ENCODE measurements at places on chromosomes 12 and 14.

- peak; percentile 16 for DNase-seq
Measured at GRCh38 chr12:75822416-75822815, 209.2 kb downstream of the PHLDA1 start.

DNA sequence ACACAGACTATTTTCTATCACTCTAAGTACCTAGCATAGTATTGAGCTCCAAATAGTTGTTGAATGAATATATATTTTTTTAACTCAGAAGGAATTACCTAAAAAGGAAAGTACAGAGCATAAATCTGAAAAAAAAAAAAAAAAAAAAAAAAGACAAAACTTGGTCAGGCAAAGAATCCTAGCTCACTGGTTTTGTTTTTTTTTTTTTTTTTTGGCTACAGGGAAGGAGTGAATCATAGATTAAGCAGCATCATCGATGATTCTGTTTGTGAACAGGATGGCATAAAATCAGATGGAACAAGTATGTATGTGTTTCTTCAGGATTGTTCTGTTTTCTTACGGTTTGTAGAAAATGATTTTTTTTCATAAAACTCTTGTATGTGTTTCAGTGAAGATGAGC is 66.1 kb upstream of the BCAT1 start:
- peak; percentile 6 for DNase-seq

DNA sequence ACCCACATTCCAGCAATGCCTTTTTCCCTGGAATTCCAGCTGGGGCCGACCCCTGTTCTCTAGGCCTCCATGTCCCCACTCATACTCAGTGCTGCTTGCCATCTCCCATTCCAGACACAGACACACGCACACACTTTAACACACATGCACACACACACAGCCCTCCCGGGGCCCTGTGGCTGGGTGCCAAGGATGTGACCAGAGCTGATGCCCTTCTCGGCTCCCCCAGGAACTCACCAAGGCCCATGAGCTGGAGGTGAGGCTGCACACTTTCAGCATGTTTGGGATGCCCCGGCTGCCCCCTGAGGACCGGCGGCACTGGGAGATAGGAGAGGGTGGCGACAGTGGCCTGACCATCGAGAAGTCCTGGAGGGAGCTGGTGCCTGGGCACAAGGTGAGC is 4.3 kb downstream of the PLEKHG6 start:
- DNase-seq = no peak

DNA sequence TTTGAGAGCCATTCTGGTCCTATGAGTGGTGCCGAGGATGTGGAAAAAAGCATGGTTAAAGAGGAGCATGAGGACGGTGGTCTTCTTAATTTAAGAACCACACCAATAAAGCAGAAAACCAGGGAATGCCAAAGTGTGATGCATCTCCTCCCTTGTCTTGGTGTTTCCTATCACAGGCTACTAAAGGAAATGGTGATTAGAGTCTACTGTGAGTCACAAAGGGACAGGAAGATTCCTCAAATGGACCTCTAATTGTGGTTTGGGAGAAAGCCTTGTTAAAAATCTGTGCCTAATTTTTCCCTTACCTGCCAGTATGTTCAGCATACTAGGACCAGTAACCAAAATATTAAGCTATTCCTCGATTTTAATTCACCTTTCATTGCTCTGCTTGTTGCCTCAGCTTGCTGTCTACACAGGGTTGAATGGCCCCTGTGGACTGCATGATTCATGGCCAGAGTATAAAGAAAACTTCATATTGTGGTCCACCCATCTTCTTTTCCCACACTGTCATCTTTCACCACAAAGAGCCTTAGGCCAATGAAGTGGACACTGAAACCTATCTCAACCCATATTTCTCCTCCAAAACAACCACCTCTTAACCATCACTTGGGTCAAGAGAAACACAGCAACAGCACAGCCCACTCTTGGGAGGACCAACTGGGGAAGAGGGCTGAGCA is 38.8 kb downstream of the DIO2 start:
- DNase-seq = peak; percentile 73

DNA sequence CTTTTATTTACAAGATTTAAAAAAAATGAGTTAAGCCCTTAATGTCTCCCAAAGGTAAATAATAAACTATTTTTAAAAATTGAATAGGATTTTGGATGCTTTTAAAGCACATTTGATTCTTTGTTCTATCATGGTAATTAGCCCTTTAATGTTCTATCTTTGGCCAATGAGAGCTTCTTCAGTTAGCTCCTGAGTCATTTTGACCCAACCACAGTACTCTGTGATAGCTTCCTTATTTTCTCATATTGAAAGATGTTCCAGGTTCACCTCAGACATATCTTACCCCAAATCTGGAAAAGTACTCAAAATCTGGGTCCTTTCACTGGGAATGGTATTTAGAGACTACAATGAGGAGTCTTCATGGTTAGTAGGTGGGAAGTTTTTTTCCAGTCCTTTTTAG is 98.0 kb downstream of the MYRFL start:
- no peak for DNase-seq

DNA sequence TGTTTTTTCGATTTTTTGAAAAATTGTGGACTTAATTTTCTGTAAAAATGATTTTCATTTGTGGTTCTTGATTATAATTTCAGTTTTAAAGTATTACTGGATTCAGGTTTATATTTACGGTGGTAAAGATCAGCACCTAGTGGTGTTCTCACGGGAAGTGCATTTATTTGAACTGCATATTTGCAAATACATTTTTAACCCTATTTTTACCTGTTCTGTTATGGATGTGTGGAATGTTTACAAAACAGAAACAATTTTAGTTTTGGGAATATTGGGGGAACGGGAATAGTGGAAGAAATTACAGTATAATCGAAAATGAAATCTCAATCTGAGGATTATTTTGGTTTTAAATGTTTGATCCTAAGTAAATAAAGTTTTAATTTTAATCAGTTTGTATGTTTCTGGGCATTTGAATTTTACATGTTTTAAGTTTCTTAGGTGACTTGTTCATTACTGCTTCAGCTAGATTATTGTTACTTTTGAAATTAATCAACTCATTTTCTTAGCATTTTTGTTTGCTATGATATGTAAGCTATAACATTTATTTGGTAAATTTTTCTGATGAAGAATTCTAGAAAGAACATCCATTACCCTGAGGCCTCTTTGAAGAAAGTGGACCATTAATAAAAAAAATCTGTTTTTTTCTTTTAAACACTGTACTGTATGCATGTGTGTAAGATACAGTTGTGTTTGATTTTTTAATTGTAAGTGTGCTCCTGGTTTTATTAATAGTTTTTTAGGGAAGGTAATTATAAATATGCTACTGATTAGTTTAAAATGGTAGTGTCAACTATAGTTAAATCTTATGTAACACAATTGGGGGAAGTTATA is 942 bp downstream of the ATF7IP start:
- no peak for DNase-seq

GRCh38 chr12:91127751-91128150 is 16.5 kb upstream of the LUM start:
- DNase-seq = peak; percentile 88

GRCh38 chr14:32367516-32367915 is 38.4 kb downstream of the AKAP6 start:
- peak; percentile 38 for DNase-seq

DNA sequence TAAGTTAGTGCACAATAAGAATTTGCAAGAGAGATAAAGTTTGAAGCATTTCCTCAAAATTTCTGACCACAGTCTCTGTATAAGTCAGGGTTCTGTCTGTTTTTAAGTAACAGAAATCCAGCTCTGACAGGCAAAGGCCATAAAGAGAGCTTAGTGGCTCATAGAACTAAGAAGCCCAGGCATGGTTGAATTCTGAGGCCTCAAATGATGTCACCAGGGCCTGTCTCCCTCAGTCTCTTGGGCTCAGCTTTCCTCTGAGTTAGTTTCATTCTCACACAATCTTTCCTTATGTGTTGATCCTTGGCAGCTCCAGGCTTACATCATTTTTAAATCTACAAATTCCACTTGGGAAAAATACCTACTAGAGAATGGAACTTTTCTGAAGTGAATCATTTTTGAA is 173.4 kb upstream of the ATP2B1 start:
- DNase-seq = peak; percentile 67

All from EH (cell line).